Heart right ventricle (tissue), 16 donors: ENCODE measurements at places on chromosomes 6 and 20.

GRCh38 chr6:8432614-8433013, 2.7 kb downstream of the SLC35B3 start:
- no peak for DNase-seq

DNA sequence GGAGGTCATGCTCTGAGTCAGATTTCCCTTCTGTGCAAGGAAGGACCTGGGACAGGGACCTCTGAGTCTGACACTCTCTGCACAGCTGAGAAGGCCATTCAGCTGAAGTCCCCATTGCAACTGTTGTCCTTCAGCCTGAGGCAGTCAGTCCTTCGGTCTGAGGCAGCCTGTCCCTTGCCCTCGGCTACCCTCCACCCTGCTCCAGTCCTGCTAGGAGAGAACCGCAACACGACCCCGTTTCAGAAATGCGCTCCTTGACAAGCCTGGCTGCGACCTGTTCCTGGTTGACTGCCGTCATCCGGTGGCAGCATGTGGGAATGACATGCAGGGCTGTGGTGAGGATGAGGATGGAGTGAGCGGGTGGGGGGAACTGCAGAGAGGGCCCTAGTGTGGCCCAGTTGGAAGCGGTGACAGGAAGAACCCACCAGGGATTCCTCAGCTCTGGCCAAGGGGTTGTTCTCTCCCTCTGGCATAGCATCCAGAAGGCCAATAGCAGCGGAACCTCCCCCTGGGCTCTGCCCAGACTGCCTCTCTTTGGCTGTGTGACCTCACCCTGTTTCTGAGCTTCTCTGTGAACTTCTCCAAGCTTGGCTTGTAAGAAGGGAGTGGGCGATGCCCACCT, 40.3 kb upstream of the ANGPT4 start:
- DNase-seq = peak; percentile 54

DNA sequence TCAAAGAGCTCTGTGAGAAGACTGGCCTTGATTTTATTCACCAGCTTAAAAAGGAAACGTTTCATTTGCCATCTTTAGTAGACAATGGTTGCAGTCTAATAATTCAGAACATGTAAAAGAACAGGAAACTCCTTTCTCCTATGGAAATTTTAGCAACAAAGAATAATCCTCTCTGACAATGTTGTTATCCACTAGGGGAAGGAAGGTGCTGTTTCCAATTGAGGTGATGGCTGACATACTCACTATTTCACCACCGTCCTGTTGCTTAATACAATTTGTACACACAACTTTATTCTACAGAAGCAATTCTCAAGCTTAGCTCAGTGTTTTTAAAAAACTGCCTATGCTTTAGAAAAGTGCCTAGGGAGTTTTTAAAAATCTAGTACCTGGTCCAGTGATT, 192.7 kb downstream of the ARHGAP18 start:
- no peak for DNase-seq

- no peak for DNase-seq
These were observed 98.9 kb downstream of the FYN start for GRCh38 chr6:111774346-111774703.

DNA sequence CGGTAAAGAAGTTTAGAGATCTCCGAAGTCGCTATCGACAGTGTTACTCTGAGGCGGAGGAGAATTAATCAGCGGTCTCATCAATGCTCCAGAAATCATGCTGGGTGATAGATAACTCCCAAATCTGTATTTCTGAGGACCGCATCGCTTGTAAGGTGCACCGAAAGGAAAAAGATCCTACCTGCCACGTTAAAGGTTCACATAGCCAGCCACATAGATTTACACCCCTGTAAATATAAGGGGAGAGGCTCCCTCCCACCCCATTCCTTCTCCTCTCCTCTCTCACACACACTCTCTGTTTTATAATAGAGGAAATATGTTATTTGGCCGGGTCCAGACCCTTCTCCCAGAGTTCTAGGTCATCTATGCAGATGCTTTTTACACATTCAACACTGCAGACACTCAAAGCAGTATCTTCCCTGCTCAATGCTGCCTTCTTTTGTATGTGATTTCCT, 620 bp upstream of the DEK start:
- DNase-seq = no peak

DNA sequence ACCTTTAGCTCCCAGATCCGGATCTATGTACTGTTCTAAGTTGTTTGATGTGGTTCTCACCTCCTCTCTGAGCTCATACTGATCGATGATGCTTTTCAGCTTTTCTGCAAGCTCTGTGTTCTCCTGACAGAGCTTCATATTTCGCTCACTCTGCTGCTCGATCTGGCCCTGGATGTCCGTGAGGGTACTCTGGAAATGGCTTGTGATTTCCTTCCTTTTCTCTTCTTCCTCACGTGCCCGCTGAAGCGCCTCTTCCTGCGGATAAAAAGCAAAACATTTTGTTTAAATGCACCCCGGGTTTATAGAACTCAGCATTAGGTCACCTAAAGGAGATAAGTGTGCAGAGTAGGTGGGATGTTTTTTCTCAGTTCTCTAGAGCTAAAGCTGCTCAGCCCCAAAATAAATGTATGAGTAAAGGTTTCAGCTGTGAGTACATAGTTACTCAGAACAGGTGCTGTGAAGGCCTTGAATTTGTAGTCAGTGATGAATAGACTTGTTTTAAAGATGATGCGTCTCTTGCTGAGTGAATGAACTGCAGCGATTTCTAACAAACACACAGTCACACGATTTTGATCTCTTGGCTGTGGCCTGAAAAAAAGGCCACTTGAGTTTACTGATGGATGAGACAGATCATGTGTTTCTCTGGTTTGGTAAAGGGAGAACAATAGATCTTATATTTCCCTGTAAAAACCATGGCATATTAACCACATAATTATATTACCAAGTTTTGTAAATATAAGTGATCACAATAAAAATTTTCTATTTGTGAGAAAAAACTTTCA, 29.1 kb downstream of the TXLNB start:
- DNase-seq = no peak

DNA sequence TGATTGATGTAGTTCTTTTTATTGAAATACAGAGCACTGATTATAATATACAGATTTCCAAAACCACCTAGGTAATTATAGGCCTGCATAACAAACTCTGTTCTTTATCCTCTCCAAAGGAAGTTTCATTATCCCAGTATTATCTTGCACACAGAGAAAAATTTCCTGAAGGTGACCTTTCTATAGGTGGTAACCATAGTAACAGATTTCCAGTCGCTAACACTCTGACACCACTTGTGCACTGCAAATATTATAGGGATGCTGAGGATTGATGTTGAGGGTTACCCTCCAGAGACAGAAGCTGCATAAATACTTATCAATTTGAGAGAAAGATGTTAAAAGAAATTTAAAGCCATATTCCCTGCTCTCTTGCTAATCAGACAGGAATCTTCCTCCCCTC, 274.5 kb upstream of the NRSN1 start:
- no peak for DNase-seq

DNA sequence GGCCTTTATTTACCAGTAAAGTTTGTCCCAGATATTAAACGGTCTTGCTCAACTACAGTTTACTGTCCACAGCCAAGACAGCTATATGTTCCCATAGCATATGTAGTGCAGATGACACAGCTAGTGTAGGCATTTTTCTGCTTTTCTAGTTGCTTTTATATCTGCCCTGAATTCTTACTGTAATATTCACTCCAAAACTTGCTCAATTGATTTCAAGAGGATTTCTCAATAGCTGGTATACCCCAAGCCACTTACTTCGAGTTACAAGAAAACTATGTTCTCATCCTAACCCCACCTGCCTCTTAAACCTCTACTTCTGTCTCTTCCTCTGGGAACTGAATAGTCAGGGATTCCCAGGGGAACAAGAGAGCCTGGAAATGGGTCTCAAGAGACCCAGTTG, 18.9 kb upstream of the ROS1 start:
- DNase-seq = no peak

- DNase-seq = no peak
These were observed 22.0 kb upstream of the SLC2A12 start for GRCh38 chr6:134074151-134075055.

DNA sequence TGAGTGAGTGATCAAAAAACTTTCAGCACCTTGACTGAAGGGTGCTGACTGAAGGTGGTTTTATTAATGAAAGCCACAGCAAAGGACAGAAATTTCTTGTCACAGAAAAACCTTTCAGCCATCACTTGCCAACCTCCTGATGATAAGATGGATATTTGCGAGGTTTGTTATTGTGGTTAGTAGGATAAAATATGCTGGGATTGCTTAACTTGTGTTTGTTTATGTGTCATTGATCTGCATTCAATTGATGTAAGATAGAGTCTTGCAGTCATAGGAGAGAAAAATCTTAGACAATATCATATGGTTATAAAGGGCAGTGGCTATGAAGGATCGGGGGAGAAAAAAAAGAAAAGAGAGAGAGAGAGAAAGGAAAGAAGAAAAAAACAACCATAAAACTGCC, 1.2 kb downstream of the TSBP1 start:
- no peak for DNase-seq

DNA sequence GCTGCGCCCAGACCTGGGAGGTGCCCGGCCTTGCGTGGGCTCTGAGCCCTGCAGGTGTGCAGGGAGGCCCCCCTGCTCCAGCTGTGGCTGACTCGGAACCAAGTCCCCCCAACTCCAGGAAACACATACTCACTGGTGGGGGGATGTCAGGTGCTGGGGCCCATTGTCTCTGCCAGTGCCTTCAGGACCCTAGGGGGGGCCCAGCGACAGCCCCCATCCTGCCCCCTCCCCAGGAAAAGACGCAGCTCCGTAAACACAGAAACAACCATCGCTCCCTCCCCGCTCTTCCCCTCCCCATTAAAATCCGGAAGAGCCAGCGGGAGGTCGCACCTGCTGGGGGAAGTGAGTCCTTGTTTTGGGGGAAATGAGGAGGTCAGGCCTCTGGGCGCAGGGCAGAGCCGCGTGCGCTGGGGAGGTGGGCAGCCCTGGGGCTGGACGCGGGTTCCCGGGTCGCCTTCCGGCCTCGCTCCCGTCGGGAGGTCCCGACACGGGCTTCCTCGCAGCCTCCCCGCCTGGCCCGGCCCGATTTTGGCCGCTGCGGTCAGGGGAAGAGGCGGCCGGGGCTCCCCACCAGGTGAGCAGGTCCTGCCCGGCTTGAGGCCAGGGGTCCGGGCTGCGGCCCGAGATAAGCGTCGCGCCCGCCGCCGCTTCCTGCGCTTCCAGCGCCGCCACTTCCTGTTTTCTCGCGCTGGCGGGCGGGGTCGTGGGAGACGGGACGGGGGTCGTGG, 6.2 kb downstream of the C20orf204 start:
- DNase-seq = no peak

DNA sequence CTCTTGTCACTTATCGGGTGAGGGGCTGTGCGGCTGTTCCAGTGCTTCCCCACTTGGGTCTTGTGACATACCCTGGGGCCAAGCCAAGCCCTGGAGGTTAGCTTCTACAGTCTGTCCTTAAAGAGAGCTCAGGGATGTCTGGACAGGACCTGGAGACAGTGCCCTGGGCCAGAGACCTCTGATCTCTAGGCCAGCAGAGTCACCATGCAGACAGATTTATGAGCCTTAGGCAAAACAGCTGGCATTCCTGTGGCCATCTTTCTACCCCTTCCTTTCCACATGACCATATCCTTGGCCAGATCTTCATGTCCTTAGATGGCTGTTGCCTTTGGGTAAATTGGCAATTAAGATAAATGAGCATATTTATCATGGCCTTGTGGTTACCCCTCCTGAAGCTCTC, 678.6 kb downstream of the MAFB start:
- DNase-seq = no peak

DNA sequence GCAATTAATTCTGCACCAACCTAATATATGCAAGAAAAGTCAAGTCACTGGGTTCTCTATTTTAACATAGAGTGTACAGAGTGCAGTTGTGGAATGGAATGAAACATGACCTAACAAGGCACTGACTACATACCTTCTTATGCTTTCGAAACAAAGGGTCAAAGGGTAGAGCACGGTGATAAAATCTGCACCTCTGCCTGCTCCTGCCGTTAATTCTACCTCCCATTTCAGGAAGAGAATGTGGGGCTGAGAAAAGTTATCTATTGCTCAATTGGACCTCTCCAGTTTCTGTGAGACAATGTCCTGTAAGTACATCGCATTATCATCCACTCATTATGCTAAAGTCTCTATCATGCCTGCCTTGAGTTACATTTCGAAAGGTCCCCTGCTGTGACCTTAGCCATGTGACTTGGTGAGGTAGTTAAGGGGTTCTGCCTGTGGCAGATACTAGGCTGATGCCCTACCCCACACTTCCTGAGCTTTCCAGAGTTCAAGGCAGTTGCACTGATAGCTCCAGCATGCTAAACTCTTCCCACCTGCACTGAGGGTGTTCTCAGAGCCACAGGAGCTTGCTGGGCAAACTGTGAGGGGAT, 14.0 kb upstream of the MOCS1 start:
- no peak for DNase-seq

DNA sequence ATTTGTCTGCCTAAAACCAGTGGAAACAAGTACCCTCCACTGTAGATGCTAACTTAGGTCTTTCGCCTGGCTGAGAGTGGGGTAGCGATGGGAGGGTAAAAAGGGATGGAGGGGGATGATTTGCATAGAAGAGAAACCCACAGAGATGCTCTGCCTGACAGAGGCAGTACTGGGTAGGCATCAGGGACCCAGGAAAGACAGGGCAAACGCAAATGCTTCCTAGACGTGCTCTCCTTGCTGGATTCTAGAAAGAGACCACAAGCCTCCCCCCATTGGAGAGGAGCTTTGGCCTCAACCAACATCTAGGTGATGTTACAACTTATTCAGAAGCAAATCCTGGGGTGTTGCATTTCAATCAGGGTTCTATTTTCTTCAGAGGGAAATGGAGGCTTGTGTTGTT, 3.2 kb downstream of the OLIG3 start:
- DNase-seq = no peak

- peak; percentile 14 for DNase-seq
These were observed 38.9 kb downstream of the BICRAL start for GRCh38 chr6:42820512-42821340.

DNA sequence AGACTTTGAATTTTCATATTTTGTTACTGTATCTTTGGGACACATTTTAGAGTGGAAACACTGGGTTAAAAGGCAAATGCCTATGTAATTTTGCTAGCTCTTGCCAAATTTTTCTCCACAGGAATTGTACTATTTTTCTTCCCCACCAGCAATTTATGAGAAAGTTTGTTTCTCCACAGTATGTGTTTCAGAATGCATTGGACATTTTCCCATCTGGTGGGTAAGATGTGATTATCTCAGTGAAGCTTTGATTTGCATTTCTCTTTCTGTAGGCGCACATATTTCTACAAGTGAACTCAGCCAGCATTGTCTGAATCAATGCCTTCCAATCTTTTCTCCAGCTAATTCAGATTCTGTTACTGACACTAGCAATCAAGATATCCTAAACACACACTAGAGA, 157.8 kb downstream of the RCAN2 start:
- no peak for DNase-seq

DNA sequence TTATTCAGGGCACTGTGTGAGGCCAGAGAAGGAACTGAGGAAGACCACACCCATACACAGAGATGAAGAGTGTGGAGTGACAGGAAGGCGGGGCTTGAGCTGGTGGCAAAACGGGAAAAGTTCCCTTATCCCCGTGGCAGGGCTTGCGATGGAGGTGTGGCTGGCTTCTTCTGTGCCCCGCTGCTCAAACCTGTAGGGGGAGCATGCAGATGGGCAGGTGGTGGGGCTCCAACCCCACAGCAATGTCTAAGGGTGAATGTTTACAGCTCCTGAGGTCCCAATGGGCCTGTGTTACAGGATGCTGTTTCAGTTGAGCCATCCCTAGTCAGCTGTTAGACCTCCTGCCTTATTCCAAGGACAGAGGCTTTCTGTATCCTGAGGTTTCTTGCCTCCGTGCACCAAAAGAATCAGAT, 105.9 kb downstream of the LY86 start:
- no peak for DNase-seq

- peak; percentile 69 for DNase-seq
These were observed 96.8 kb upstream of the NFATC2 start for GRCh38 chr20:51639206-51639832.

GRCh38 chr6:18245642-18246041, 18.7 kb downstream of the DEK start:
- DNase-seq = no peak
